ENCODE measurements at places on chromosomes 6 and 20.

DNA sequence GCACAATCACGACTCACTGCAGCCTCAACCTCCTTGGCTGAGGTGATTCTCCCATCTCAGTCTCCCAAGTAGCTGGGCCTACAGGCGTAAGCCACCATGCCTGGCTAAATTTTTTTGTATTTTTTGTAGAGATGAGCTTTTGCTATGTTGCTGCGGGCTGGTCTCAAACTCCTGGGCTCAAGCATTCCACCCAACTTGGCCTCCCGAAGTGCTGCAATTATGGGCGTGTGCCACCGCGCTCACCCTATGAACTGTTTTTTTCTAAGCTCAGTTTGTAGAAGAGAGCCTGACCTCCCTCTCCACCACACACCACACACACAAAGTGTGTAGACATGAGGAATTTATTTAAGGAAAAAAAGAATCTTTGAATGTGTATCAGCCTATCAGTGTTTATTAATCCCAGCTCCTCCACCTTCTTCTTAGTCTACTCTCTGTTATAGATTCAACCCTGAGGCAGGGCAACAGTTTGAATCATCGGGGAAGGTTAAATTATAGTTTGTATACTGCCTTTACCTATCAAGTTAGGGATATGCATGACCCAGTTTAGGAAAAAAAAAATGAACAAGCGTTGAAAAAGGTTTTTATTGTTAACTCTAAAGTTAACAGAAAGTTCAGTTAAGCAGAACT, 74.1 kb downstream of the PLEKHG1 start:
- no peak for DNase-seq

DNA sequence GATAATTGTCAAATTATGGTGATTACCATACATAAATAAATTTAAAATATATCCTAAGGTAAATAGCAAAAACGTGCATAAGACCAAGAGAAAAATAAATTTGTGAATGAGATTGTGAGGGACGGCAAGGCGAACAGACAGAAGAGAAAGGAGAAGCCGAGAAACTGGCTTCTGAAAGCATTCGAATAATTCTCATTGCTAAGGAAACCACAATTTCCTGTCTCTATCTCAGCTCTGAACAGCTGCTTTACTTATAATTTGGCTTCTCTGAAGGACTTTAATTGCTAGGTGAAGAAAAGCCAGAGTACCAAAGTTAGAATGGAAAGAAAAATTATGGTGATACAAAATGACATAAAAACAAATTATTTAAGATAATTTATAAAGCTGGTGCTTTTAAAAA, 79.0 kb upstream of the RGS17 start:
- no peak for DNase-seq

DNA sequence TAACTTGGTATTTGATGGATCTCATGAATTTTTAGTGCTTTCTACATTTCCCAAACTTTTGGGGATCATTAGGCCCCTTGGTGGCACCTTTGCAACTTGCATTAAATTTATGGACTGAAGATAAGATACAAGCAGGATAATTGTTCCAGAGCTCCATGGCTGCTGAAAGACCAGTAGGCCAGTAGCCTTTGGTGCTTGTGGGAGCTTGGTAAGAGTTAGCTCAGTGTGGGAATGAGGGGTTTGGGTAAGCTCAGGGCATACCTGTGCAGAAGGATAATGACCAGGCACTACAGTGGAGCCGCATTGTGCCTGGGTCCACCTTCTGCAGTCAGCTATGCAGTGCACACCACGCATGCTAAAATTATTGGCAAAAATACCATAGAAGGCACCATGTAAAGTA, 240.5 kb upstream of the SUPT3H start:
- no peak for DNase-seq

GRCh38 chr6:138772596-138773176, 883 bp upstream of the CCDC28A start:
- no peak for DNase-seq

GRCh38 chr6:30554962-30555815, 1.1 kb downstream of the GNL1 start:
- no peak for DNase-seq

DNA sequence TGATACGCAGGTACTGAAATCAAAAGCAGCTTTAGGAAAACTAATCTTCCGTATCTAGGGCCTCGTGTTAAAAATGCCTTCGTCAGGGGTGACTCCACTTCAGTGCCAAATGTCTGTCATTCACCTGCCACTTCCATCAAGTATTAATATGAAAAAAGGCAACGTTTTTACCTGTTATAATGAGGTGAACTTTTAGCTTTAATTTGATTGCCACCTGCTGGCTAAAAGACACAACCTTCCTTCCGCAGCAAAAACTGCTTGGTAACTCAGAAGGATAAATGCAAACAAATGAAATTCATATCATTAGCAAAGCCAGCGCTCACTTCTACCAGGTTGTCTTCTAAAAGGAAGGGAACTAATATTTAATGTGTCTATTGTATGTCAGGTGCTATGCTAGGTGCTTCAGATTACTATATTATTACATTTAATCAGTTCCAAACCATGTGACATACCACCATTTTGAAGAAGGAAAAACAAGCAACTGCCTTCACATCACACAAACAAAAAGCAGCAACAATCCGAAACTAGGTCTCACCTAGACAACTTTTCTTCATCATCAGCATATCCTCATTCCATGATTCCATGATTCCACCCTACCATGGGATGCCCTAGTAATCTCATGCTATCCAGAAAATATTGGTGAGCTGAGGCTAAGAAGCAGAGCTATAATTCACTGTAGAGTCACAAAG, 20.6 kb upstream of the ARHGAP18 start:
- no peak for DNase-seq

DNA sequence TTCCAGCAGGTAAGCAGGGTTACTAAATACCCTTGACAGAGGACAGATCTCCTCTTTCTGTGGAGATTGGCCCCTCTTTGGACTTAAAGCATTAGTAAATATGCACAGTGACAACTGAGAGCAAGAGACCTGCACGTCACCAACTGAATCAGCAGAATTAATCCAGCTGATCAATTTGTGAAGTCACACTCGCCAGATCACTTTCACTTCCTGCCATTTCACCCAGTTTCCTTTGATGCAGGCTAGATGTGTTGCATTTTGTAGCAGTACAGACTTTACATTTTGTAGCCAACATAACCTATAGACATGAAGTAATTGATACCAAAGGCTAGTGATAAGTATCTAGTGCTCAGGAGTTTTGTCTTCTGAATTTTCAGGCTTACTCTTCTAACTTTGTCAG, 11.9 kb downstream of the SYNE1 start:
- no peak for DNase-seq

DNA sequence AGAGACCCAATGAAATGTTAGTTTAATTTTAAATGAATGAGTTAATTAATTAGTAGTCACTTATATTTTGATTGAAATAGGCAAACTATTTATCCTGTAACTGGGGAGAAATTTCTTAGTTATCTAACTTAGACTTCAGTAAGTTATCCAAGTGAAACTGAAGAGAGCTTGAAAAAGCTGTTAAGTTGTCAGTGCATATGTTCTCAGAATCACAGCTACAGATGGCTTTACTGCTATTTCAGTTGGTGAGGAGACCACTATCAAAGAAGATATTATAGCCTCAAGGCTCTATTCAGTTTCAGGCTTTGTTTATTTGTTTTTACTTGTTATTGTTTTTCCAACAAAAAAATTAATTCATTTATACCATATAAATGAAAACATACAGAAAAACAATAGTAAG, 404.1 kb downstream of the C6orf118 start:
- DNase-seq: no peak

- DNase-seq: no peak
These were observed 401.2 kb downstream of the THBS2 start for GRCh38 chr6:168852376-168852884.

- DNase-seq: no peak
These were observed 984.5 kb downstream of the HACE1 start for GRCh38 chr6:103875221-103875620.

GRCh38 chr6:43699564-43700186, 12.1 kb upstream of the MRPS18A start:
- no peak for DNase-seq

GRCh38 chr6:52359403-52359802, 2.5 kb upstream of the PAQR8 start:
- DNase-seq: no peak

GRCh38 chr6:70079241-70079640, 212.9 kb downstream of the COL19A1 start:
- no peak for DNase-seq

DNA sequence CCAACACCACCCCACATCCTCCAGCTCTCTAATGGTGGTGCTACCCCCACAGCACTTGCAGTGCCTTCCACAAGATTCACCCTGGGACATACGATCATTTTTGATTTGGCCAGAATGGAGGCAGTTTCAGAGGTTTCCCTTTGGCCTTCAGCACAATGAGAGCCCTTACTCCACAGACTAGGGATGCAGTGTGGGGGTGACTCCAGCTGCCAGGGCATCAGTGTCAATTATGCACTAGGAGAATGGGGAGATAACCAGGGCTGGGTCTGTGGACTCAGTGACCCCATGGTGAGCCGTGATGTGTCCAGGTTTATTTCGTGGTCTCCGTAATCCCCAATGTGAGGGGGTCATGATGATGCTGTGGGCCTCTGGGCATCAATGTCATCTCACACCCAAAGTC, 31.5 kb upstream of the MICB start:
- no peak for DNase-seq

DNA sequence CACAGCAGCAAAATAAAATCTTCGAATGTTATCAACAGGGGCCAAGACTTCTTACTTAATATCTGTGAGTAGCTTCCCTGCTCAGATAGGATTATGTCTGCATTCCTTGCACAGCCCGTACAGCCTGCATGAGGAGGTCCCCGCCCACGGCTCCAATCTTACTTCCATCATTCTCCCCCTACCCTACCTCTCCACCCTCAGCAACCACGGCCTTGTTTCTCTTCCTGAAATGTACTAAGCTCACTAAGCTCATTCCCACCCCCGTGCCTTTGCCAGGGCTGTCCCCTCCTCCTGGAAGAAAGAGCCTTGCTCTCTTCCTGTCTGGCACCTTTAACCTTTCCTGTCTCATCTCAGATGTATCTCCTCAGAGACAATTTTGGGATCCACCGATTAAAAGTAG, 120.4 kb downstream of the BCAS1 start:
- no peak for DNase-seq

DNA sequence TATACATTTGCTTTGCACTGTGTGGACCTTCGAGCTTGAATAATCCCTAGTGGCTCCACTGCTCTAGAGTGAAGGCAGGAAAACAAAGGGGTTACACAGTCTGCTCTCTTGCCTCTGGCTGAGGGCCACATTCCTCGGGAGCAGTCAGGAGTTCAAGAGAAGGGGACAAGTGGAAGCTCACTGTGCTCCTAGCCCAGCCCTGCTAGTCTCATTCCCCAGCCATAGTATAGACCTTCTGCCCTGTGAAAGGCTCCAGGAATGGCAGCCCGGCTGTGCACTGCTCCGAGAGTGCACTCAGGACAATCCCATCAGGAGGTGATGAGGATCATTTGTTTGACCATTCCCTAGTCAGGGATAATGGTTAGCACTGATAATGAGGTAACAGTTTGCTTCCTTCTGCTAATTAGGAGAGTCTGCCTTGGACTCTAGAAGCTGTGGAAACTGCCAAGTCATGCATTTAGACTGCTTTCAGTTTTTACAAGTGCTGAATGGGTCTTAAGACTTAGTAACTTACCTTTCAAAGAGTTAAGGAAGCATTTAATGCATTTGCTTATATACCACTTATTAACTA, 8.5 kb downstream of the IYD start:
- no peak for DNase-seq

GRCh38 chr6:113854531-113855499, 2.3 kb upstream of the MARCKS start:
- peak; percentile 18 for DNase-seq

- DNase-seq: no peak
These were observed 136.1 kb upstream of the SULF2 start for GRCh38 chr20:47921408-47921807.

GRCh38 chr20:1537731-1538058, 19.8 kb downstream of the SIRPD start:
- no peak for DNase-seq

DNA sequence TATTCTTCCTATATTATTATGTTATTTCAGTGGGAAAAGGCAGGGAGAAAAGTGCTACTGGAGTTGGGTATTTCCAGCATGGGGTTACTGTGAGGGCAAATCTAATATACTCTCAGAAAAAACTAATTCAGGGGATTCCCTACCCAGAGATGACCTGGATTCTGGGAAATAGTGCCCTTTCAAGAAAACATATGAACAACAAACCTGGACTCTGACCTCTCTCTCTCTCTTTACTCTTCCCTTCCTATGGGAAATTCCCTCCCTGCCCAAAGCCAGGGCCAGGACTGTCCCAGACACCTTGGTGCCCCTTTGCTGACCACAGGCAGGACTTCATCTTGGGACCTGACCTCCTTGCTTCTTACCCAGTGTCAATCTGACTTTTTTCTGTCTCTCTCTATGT, 1.6 kb upstream of the UBD start:
- no peak for DNase-seq

DNA sequence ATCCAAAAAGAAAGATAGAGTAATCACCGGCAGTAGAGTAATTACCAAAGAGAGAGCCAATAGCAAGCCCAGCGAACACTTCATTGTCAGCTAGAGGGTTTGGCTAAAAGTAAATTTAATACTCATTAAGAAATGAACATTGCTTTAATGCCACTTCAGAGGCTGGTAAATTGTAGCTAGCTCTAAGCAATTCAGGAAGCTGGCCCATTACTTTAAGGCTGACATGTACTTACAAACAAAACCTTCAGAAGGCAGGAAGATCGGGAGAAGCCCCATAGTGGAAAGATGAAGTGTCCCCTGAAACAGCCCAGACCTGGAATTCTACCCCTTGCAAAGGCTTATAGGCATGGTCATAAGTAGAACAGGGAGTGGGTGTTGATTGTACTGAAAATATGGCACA, 396.6 kb upstream of the ID4 start:
- no peak for DNase-seq

- DNase-seq: no peak
These were observed 10.2 kb downstream of the TREML2 start for GRCh38 chr6:41190791-41191190.

- DNase-seq: no peak
These were observed 1.4 kb downstream of the SOX12 start for GRCh38 chr20:326645-327185.

- DNase-seq: no peak
These were observed 45.4 kb downstream of the KCTD20 start for GRCh38 chr6:36488221-36488620.

DNA sequence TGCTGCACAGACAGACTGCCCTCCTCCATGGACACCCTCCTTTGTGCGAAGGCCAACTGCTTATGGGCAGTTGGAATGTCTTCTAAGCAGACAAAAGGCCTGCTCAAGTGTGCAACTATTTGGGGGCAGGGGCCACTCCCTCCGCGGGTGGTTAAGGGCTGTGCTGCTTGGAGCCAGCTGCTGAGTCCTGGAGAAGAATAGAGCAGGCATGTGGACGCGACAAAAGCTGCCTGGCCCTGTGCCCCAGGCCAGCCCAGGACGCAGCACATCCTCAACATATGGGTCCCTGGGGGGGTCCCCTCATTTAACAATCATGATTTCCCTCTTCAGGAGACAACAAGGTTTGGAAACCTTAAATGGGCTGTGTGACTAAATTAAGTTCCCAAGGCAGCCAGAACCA, 45.5 kb upstream of the ENTPD6 start:
- DNase-seq: no peak

Data from stimulated activated CD4-positive, alpha-beta T cell treated with anti-CD3 and anti-CD28 coated beads, Interleukin-2, amount 100 ng/mL, for 24 hours (primary cell).